ENCODE measurements at places on chromosomes 3 and 15. TPM values are rescaled to one million over a fixed set of nuclear protein-coding genes. Genes with fewer than 3 reads are reported as not detected.

DNA sequence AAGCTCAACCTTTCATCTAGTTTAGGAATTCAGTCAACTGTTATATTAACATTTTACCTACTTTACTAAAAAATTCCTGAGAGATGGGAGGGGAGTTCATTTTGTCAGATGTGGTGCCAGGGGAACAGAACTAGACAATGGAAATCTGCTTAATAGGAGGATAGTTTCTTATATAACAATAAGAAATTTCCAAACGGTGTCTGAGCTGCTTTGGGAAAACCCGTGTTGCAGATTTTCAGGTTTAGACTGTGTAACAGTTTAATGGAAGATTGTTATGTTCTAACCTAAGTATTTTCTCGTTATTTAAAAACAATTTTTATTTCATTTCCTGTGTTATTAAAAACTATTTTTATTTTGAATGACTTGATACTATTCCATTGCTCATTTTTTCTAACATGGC lies 19.3 kb downstream of the IQGAP1 start:
- no peak for DNase-seq

- no peak for DNase-seq
Observed at GRCh38 chr3:192409201-192409837, 318.0 kb downstream of the FGF12 start.

- DNase-seq = no peak
Observed at GRCh38 chr3:172201870-172202236, 162.5 kb downstream of the FNDC3B start.

DNA sequence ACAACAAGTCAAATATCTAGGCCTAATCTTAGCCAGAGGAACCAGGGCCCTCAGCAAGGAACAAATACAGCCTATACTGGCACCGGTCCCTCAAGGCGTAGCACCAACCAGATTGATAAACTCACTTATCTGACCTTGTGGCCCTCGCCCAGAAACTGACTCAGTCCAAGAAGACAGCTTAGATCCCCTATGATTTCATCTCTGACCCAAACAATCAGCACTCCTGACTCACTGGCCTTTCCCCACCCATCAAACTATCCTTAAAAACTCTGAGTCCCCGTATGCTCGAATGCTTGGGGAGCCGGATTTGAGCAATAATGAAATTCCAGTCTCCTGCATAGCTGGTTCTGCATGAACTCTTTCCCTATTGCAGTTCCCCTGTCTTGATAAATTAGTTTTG lies 1.6 kb upstream of the SORD start:
- DNase-seq = no peak

DNA sequence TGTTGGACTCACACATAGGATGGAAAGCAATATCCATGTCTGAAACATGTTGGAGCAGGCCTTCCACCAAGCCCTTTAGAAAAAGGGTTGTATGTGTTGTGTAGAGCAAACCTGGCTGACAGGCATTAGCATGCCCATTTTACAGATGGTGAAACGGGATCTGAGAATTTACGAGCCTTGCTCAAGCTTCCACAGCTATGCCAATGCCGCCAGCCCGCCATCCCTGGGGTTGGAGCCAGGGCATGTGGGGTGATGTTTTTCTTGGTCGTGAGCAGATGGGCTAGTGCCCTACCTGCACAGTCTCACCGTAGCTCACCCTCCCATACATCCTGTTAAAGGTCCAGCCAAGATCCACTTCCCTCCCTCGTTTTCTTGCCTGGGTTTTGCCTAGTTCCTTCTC lies 97.5 kb upstream of the TLE3 start:
- no peak for DNase-seq

Gene TEX55
- total RNA-seq = not detected

Gene NAALADL2
- total RNA-seq = 0.16 TPM

Gene SMARCC1
- total RNA-seq = 88.9 TPM

Gene SCAANT1
- total RNA-seq = not detected
